ENCODE measurements at places on chromosomes 11 and 22. TPM values are rescaled to one million over a fixed set of nuclear protein-coding genes. Genes with fewer than 3 reads are reported as not detected.
A peak's percentile ranks its signal among the peaks of the same experiment; 100 is the strongest.

DNA sequence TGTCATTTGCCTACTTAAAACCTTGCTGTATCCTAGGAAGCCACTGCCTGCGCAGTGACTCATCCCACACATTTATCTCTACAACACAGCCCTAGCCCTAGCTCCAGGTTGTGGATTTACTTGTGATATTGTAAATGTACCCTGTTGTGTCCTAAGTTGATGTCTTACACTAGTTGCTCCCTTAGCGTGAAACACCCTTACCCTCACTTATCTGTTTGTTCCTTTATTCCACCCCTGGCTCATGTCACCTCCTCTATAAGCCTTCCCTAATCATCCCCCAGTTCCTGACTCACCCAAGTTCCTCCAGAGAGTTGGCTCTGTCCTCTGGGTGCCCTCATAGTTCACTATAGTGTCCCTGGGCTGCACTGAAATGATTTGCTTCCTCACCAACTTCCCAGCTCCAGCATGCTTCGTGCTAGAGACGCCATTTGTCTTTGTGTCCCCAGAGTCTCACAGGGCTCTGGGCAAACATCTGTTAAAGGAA is 431.8 kb upstream of the FAT3 start:
- DNase-seq, result peak; percentile 34

GRCh38 chr22:43275545-43276317 is 67.4 kb downstream of the SCUBE1 start:
- peak; percentile 92 for DNase-seq

DNA sequence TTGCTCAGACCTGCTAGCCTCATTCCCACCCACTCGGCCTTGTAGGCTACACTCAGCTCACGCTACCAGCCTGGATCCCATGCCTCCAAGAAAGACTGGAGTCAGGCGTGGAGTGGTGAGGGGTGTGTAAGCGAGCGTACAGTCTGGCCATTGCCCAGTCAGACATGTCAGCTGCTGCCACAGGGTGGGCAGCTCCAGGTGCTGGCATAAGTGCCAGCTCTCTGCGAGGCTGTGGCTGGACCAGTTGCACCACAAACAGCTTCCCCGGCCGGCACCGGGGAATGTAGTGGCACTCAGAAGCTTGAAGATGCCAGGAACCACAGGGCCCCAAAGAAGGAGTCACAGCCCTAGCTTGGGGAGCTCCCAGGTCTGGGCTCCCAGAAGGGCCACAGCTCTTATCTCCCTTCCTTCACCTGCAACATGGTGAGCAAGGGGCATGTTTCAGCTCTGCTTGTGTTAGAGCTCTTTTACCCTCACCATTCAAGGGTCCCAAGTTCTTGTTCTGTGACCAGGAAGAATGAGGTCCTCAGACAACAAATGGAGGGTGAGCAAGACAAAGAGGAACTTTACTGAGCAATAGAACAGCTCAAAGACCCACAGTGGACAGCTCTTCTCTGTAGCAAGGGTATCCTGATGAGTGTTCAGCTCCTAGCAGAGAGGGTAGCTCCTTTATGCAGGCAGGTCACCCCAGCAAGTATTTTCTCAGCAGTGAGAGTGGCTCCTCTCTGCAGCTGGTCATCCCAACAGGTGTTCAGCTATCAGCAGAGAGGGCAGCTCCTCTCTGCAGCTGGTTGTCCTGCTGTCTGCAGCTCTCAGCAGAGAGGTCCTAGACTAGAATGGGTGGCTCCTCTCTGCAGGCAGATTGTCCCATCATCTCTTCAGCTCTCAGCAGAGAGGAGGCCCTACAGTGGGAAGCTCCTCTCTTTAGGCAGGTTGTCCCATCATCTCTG is 6.0 kb downstream of the SBF2 start:
- no peak for DNase-seq

DNA sequence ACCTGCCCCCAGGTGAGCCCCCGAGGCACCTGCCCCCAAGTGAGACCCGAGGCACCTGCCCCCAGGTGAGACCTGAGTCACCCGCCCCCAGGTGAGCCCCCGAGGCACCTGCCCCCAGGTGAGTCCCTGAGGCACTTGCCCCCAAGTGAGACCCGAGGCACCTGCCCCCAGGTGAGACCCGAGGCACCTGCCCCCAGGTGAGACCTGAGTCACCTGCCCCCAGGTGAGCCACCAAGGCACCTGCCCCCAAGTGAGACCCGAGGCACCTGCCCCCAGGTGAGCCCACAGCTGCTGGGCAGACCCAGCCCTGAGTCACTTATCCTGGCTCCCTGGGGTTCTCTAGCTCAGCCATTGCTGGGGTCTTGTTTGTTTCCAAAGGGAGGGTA is 36.2 kb downstream of the MUC5B start:
- DNase-seq, result no peak

- no peak for DNase-seq
Measured at GRCh38 chr11:32188785-32189184, 97.9 kb downstream of the RCN1 start.

DNA sequence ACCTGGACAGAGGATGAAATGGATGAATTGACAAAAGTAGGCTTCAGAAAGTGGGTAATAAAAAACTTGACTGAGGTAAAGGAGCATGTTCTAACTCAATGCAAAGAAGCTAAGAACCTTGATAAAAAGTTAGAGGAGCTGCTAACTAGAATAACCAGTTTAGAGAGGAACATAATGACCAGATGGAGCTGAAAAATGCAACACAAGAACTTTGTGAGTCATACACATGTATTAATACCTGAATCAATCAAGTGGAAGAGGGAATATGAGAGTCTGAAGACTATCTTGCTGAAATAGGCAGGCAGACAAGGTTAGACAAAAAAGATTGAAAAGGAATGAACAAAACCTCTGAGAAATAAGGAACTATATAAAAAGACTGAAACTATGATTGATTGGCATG is 47.9 kb upstream of the SLC22A9 start:
- DNase-seq, result no peak

DNA sequence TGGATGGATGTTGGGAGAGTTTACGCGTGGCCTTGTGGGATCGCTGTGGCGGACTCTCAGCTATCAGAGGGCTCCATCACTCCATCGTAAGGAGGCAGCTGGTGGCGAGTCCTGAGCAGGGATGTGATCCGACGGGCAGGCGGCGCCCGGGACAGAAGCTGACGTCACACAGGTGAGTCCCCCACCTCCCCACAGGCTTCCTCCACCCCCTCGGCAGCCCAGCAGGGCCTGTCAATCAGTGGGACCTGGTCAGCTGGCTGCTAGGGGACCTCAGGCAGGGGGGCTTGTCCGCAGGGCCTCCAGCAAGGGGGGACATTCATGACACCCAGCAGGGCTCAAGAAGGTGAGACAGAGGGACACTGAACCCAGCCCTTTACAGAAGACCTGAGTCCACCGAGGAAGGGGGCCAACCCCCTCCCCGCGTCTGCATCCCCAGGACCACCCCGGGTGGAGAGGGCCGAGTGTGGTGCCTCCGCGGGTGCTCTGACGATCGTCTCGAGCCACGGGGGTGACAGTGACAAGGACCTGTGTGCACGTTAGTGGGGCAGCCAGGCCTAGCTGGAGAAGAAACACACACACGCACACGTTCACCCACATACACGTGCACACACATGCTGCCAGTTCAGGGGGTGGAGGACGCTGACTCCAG is 7.1 kb downstream of the HRAS start:
- no peak for DNase-seq

GRCh38 chr11:1780700-1781592 is 17.2 kb upstream of the CTSD start:
- DNase-seq, result no peak

GRCh38 chr11:60974726-60975125 is 3.2 kb downstream of the CD6 start:
- no peak for DNase-seq

- DNase-seq, result no peak
Measured at GRCh38 chr22:31532060-31532459, 35.7 kb downstream of the SFI1 start.

DNA sequence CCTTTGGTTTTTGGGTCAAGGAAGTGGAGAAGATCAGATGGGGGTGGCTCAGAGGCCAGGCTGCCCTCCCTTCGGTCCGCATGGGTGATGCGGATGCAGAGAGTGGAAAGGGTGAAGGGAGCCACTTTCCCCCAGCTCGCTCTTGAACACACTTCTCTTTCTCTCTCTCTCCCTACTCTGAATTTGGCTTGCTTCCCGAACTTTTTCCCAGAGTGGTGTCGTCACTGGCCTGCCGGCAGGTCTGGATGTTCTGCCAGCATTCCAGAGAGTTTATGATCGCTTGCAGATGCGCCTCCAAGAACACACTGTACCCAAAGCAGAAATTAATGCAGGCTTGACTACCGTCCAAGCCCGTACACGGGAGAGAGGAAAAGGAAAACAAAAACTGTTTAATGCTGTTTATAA is 103.2 kb downstream of the ZBTB16 start:
- DNase-seq, result peak; percentile 56

- DNase-seq, result no peak
Measured at GRCh38 chr22:50734343-50734771, 3.6 kb upstream of the ACR start.

- no peak for DNase-seq
Measured at GRCh38 chr11:74478877-74479731, 11.8 kb upstream of the KCNE3 start.

GLB1L2 gene
- total RNA-seq, result under 0.01 TPM

TRPC6 gene
- 0.11 TPM for total RNA-seq

SLC15A3 gene
- total RNA-seq, result 0.32 TPM

SIPA1 gene
- total RNA-seq, result 19.2 TPM

HTR3B gene
- not detected for total RNA-seq

Measured in HT1080 (cell line).